ENCODE measurements at places on chromosomes 3 and 15. TPM values are rescaled to one million over a fixed set of nuclear protein-coding genes. Genes with fewer than 3 reads are reported as not detected.

ZIC4 gene
- not detected for total RNA-seq

GRCh38 chr15:82849556-82850512, 40.4 kb downstream of the WHAMM start:
- peak; percentile 93 for DNase-seq

GRCh38 chr3:192408647-192409200, 318.6 kb downstream of the FGF12 start:
- DNase-seq: peak; percentile 50

COL6A5 gene
- total RNA-seq: not detected

- no peak for DNase-seq
These were observed 603.7 kb upstream of the ALCAM start for GRCh38 chr3:104763007-104763406.

DNA sequence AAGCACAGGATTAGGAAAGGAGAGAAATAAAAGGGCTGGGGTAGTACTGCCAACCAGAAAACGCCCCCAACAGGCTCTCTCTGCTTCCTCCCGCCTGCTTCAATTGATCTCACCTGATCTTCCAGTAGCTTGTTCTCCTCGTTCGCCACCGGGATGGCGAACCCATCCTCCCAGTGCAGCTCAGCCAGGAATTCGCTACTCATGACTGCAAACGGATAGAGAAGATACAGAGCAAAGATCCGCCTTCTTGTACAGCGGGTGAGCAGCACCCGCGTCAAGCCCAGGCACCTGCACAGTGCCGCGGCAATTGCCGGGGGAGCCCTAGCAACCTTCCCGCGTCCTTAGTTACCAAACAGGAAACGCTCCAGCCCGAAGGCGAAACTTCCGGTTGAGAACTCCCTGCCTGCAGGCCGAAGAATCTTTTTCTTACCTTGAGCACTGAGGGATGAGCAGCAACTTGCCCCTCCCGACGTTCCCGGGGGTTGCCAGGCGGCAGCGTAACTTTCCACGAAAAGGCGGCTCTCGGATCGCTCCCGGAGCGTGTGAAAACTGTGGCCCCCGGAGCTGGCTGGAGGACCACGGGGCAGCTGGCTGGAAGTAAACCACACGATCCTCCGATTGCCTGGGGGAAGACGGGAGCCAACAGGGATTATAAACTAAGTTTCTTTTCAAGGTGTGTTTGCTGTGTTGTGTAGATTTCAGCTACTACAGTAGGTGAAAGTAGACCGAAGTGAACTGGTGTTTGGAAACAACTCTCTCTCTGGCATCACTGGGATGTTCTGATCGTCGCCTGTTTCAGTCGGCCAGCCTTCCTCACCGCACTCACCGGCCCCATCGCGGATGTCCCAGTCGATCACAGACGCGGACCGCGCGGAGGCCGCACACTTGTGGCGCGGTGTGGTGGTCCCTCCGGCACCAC, at the start of gene CCDC39:
TSS of gene CCDC39 (minus strand) at position 312 of the 919 bp plus-strand sequence. CDS start at position 203, 109 bp downstream.
- DNase-seq: peak; percentile 71

TMEM266 gene
- total RNA-seq: 6.8 TPM

IL17RC gene
- 39.1 TPM for total RNA-seq

DNA sequence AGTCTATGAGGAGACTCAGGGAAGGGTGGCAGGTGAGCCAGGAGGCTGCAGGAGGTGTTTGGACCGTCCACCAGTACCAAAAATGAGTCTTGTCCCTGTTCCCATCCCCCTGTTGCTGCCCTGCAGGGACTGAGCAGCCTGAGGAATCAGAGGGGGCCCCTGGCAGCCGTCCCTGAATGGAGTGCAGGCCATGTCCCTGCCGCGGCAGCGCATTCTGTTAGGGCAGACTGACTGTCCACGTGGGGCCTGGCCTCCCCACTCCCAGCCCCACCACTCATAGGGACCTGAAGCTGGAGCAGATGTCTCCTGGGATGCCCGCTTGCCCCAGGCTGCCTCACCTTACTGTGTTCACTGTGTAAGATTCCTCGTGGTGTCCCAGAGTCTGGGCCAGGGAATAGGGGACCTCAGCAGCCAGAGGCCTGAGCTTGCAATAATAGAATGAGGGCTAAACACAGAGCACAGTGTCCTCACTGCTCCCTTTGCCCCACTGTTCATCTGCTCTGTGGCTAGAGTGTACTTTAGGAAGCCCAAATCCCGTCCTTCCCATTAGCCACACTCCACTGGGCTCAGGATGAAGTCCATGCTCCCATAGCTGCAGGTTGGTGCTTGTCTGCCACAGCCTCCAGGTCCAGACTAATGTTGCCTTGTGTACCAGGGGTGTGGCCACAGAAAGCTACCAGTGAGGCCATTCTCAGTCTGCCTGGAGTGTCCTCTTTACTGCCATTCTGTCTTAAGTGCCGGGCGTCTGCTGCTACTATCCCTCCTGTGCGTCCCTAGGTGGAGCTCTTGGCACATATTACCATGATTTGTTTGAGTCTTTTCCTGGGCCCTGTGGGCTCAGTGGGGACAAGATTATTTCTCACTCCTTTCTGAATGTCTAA, 63.2 kb downstream of the HCN4 start:
- no peak for DNase-seq

DNA sequence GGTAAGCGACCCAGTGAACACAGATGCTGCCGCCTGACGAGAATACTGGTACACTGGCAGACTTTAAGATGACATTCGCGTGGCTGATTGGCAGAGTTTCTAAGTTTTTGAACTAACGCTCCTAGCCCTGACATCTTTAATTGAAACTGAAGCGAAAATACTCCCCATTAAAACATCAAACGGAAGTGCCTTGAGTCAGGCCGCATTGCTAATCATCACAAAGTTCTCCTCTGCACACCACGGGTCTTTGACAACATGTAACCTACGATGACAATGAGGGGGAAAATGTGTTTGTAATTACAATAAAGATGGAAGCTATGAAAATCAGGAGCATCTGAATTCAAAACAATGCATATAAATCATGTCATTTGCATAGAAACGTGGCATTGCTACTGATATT, 44.5 kb downstream of the ATP13A4 start:
- DNase-seq: no peak

- no peak for DNase-seq
These were observed 19.4 kb upstream of the PPP4R2 start for GRCh38 chr3:72977060-72977808.

CA12 gene
- total RNA-seq: 0.30 TPM

DNAH1 gene
- total RNA-seq: 11.1 TPM

CKMT1A gene
- total RNA-seq: 1.9 TPM

- no peak for DNase-seq
These were observed at the start of gene SOX14 for GRCh38 chr3:137764001-137764433. SOX14 (plus strand) TSS chr3:137764315; CDS start chr3:137764785, 470 bp downstream.

DNA sequence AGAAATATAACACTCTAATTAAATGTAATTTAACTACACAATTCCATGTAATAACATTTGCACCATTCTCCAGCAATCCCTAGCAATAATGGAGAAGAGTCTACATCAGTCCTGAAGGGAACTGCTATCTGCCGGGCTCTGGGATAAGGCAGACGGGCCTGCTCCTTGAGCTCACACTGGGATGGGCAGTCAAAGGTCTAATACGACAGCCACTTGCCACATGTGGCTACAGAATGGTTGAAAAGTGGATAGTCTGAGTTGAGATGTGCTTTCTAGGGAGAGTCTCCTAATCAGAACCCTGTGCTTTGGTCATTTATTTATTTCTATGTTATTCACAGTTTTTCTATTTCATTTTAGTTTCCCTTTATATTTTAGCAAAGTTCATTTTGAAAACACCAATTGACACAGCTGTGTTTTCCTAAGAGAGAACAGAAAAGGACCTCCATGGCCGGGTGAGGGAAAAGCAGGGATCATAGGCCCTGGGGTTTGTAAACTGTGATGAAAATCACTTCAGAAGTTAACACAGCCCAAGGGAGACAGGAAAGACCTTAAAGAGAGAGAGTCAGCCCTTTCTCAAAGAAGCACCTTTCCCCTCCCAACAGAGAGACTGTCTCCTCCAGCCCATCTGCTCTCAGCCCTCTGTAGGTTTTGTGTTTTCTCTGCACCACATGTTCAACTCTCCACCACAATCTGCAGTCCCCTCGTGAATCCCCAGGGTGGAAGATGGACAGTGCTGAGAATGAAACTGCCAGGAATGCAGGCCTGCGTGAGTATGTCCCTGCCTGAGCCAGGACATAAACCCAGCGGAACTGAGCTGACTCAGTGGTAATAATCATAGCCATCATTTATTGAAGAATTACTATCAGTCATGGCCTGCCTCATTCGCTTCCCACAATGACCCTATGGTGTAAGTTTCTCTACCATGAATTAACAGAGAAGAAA, 11.6 kb downstream of the FSIP1 start:
- no peak for DNase-seq

- no peak for DNase-seq
These were observed 202.9 kb upstream of the PROK2 start for GRCh38 chr3:71987828-71988227.

CPN2 gene
- 0.38 TPM for total RNA-seq

DNA sequence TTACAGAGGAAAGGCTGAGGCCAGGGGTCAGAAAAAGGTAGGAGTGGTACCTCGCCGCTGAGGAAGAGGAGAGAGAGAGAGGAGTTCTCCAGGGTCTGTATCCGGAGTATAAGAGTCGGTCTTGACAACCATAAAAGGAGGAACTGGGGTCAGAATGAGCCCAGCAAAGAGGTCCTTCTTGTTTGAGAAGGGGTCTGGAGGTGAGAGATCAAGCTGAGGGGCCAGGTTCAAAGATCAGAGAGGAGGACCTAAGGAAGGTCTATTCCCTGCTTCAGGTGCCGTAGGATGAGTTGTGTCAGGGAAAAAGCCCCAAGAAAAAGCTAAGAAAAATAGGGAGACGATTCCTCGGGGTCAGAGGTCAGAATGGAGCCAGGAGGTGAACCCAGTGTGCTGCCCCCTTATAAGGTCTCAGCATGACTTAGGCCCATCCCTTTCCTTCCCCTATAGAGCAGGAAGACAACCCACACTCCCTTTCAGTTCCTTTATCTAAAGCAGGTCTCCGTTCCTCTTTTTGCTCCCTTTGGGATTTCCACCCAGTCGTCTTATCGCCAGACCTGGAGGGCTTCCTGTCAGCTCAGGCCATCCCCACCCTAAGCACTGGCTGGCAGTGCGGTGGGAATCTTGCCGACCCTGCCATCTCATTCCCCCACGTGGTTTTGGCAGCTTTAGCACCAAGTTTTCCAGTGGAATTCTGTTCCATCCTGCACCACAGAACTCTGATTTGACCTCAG, 651 bp downstream of the MTMR14 start:
- DNase-seq: no peak

DNA sequence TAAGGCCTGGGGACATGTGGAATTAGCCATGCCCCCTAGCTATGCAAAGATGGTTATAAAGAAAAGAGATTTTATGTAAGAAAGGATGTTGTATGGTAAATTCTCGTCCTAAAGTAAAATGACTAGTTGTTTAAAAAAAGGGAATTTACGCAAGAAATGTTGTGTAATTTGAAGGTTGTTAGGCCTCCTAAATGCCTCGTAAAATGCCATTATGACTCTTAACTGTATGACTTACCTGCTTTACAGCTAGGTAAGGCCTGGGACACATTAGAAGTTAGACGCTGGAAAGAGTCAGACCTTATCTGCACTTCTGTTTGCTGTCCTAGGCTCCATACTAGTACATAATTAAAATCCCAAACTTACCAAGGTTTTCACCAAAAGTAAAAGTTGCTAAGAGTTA, 17.5 kb upstream of the HHATL start:
- DNase-seq: no peak

DNA sequence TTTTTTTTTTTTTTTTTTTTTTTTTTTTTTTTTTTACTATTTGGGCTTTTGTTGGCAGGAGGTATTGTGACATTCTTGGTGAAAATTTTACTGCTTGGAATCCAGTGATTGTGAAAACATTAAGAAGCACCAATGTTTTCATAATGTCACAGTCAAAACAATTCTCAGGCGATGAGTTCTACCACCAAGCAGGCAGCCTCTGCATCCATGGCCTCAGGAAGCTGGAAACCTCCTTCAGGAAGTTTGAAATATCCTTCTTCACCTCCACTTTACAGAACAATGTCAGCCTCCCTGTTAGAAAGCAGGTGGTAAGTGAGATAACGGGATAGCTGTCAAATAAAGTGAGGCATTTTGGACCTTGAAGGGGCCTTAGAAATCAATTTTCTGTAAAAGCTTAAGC, 98.3 kb downstream of the MEX3B start:
- DNase-seq: no peak

GABRR3 gene
- under 0.01 TPM for total RNA-seq

- DNase-seq: no peak
These were observed 533.1 kb upstream of the PPP2R3A start for GRCh38 chr3:135432402-135432801.

DNA sequence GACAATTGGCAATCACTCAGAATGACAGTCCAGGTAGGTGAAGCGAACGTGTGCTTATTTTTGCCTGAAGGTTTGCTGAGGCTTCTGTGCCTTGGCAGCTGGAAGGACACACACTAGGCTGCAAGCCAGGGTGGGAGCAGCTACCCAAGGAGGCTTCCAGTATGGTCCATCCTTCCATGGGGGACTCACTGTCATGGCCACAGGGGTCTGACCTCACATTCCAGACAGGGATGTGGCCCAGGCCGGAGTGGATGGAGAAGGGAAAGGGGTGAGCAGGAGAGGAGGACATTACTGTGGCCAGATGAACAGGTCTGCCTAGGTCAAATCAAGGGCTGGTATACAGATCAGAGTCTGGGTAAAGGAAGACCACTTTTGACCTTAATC, 247.7 kb downstream of the ADAMTS17 start:
- DNase-seq: no peak

- no peak for DNase-seq
These were observed 13.8 kb downstream of the RAB43 start for GRCh38 chr3:129107793-129108192.

GRCh38 chr15:59237924-59238331, 31.3 kb downstream of the LDHAL6B start:
- no peak for DNase-seq

DNA sequence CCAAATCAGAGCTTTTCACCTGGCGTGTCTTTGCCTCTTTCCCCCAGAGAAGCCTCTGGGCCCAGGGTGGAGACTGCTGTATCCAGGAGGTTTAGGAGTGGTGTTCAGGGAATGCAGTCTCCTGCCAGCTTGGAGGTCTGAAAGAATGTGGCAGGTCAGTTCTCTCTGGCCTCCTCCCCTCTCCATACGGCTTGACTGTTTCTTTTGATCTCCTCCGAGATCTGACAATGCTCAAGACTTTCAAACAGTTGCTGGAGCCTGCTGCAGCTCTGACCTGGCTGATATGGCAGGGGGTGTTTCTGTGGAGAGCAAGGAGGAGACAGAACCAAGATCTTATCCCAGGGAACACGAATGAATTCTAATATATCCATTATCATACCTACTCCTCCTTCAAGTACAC, 24.7 kb upstream of the TM4SF4 start:
- no peak for DNase-seq

GRCh38 chr3:109596991-109597390, 259.6 kb upstream of the DPPA4 start:
- DNase-seq: no peak

DNA sequence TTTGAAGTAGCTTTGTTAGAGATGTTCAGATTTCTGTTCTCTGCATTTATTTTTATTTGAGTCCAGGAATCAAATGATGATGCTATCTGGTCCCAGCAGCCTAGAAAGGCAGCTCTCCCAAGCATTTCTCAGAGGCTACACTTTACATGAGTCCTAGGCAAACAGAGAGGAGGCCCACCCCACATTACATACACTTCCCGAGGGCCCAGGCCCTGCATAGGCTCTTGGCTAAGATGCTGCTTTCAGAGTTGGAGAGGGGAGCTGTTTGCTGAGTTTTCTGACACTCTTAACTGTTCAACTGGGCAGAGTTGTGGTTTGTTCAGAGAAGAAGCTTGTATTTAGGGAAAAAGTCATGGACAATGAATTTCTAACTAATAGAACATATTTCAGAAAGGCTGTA, 117.9 kb upstream of the RGMA start:
- DNase-seq: no peak

Measured in adrenal gland (tissue), 19 donors.